Stimulated activated CD8-positive, alpha-beta memory T cell treated with anti-CD3 and anti-CD28 coated beads, Interleukin-7, amount 100 ng/mL, for 48 hours (primary cell): ENCODE measurements at places on chromosomes 1 and 21.
A peak's percentile ranks its signal among the peaks of the same experiment; 100 is the strongest.

DNA sequence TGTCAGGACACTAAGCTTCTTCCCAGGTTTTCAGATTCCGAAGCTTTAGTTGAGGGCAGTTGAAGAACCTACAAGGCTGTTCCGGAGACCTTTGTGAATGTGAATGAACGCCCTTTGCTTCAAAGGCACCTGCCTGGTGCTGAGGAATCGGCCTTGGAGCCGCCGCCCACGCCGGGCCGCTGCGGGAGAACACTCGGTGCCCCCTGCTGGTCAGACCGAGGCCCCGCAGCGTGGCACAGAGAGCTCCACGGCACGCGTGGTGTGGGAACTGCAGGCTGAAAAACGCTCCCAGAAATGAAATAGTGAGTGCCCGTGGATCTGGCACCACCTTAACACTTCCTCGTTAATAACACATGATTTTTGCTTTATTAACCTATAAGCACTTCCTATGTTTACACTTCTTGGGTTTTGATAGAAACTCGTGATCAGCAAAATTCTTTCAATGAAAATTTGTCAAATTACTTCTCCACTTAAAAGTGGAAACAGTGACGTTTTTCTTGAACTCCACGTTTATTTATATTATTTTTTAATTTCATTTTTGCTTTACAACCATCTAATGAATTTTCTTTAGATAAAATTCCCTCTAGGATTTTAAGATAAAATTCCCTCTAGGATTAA is 460.6 kb downstream of the DSCAM start:
- peak; percentile 6 for DNase-seq

DNA sequence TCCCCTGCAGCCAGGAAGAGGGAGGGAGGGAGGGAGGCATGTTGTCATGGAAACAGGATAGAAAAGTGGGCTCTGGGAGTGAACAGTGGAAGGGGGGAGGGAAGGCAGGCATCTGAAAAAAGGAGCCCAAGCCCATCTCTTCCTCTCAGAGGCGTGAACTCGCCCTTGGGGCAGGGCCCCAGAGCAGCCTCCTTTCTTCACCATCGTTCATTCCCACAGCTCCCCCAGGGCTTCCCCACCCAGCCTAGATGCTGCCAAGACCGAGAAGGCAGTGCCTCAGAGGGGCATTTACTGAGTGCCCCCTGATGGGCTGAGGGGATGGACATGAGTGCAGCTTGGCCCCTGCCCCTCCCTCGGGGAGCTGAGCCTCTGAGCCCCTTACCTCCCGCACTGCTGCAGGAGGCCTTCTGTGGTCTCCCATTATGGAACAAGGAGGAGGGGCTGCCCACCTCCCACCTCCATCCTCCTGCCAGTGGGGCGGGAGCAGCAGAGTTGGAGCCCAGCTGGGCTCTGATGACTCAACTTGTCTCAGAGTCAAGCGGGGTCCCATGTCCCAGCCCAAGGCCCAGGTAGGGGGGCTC is 39.1 kb upstream of the KIF21B start:
- DNase-seq = no peak

- no peak for DNase-seq
Measured at GRCh38 chr1:53535846-53536245, 76.6 kb downstream of the DMRTB1 start.

DNA sequence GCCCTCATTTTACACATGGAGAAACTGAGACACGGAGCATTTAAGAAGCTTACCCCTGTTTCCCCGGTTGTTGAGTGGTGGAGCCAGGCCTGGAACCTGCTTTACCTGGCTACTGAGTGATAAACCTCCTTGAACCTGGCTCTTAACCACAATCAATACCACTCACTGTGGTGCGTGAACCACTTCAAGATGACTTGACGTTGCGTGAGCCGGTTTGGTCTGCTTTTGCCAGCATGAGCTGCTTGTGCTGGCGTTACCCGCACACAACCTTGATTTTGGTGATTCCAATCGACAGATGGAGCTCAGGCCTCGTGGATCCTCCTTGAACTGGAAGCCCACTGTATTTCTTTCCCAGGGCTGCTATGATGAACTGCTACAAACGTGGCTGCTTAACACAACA is 6.1 kb upstream of the TINAGL1 start:
- DNase-seq = no peak

GRCh38 chr1:78003882-78004718 is 639 bp upstream of the DNAJB4 start:
- no peak for DNase-seq

GRCh38 chr21:34994766-34995631 is 54.1 kb downstream of the RUNX1 start:
- DNase-seq = no peak

DNA sequence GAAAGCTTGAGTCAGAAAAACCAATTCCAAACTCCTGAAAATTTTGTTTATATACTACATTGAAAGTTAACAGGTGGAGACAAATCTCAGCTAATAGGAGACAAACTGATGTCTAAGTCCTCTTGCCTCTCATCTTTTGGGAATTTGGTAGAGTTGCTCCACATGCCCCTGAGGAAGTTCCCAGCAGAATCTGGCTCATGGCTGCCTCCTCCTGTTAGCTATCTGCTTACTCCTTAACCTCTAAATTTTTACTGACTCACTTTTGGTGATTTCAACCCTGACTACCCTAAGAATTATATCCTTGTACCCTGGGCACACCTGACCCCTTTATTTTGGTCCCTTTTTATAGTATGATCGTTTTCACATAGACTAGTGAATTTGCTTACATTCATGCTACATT is 633.7 kb upstream of the USP24 start:
- no peak for DNase-seq

- no peak for DNase-seq
Measured at GRCh38 chr1:166170726-166171125, 3.9 kb upstream of the FAM78B start.

- no peak for DNase-seq
Measured at GRCh38 chr1:43776043-43776761, 68.9 kb downstream of the ST3GAL3 start.

- DNase-seq = no peak
Measured at GRCh38 chr1:1491601-1492000, 20.0 kb downstream of the ATAD3B start.

- no peak for DNase-seq
Measured at GRCh38 chr1:41492341-41492848, 7.9 kb upstream of the EDN2 start.

DNA sequence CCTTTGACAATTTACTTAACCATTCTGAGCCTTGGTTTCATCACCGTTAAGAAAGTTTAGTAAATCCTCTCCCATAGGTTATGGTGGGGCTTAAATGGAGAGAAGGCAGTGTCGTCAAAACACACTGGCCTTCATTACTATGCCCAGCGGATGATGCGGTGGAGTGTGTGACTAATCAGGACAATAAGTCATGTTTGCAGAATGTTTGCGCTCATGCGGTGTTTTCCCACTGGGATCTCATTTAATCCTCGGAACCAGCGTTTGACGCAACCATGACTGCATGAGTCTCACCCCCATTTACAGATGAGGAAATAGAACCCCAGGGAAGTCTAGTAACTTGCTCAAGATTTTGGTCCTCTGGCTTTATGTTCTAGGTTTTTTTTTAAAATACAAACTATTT is 17.5 kb downstream of the SLC26A9 start:
- DNase-seq = no peak

- DNase-seq = no peak
Measured at GRCh38 chr1:121587777-121588176, 403.0 kb downstream of the SRGAP2C start.

DNA sequence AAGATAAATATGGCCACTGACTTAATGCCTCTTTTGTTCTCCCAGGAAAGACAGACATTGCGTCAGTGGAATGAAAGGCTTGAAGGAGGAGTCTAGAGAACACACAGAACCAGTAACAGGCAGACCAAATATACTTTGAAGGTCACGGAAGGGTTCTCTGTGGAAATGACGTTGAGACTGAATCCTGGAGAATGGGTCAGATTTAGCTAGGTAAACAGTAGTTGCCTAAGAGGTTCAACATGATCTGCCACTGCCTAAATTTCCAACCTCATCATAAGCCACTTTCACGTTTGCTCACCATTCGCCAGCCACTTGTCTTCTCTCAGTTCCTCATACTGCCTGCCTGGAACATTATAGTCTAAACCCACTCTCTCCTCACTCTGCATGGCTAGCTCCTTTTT is 20.5 kb downstream of the PLA2G4A start:
- DNase-seq = no peak

GRCh38 chr1:155285631-155286044 is 8.4 kb downstream of the HCN3 start:
- DNase-seq = no peak

DNA sequence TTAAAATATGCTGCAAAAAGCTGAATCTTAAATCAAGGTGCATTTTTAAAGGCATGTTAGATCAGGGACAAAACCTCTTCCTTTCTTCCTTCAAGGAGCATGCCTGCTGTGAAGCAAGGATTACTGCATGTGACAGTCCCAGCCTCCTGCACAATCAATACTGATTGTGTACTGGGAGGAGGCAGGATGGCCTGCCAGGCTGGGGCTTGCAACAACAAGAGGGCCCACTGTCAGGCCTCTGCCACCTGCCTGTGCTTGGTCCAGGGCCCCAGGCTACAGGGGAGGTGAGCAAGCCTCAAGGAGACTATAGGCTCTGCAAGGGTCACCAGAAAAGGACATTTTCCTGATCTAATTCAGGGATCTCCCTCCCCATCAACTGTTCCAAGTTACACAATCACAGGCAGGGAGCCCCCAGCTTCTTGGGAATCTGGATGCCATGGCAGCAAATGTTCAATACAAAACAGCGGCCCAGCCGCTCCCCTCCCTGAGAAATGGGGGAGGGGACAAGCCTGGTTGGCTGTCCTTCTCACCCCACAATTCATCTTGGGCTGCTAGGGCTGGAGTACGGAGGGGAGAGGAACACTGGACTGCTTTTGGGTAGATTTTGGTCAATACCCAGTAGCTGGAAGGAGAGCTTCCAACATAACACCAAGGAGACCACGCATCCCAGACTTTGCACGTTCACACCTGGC is 76.7 kb downstream of the SSBP3 start:
- no peak for DNase-seq

DNA sequence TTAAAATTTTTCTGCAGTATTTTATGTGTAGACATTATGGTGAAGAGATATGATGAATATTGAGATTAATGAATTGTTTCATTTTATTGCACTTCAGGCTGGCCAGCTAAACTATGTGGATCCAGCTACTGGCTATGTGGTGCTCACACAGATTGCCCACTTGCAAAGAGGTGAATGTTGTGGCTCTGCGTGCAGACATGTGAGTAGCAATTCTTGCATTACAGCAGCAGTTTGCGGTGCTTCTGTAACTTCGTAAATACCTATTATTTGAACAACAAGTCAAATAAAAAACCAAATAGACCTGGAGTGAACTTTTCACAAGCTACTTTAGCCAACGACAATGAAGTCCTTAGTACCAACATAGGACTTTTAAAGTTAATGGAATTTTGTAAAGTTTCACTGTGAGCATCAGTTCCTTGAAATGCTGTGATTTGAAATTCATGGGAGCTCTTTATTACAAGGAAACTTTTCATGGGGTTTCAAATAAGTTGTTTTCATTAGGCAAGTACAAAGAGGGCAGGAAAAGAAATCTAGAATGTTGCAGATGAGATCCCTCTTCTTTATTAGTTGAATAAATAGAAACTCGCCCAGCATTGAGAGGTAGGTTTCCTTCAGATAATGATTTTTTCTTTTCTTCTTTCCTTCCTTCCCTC is 3.4 kb downstream of the C1orf53 start:
- no peak for DNase-seq

DNA sequence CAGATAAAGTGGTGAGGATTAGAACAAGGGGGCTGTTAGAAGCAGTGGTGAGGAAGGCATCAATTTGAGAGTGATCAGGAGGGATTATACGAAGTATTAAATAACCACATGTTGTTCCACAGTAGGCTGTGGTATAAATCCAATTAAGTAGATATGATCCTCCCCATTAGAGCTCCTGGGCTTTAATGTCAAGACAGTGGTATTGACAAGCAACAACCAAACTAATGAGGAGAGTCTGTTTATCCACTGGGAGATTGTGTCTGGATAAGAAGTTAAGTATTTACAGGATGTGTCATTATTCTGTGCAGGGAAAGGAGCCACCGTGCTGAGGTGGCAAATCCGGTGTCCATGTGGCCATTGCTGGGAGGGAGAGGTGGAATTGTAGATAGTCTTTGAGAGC is 5.8 kb downstream of the ACTN2 start:
- no peak for DNase-seq

GRCh38 chr1:155983191-155984024 is 5.1 kb upstream of the ARHGEF2 start:
- no peak for DNase-seq

DNA sequence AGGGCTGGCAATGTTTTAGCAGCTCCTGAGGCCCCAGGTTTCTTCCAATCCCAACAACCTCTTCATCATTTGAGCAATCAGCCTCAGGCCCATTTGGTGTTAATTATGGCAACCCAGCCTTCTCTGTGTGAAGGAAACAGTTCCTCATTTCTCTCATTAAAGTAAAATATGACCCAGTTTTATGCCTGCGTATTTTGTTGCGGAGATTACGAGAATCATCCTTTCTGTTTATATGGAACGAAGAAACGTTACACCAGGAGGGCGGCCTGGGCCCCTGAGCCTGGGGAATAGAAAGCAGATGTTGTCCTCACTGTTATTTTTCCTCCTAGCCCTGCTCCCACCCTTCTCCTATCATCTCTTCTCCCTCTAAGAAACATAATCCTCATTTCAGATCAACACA is 332.2 kb upstream of the USP24 start:
- DNase-seq = no peak
